ENCODE measurements at places on chromosomes 7 and 10. TPM values are rescaled to one million over a fixed set of nuclear protein-coding genes. Genes with fewer than 3 reads are reported as not detected.

Gene LEP
- 0.22 TPM for total RNA-seq

Gene SFTPA1
- not detected for total RNA-seq

Gene PON1
- not detected for total RNA-seq

GRCh38 chr10:25934621-25935139, 651 bp downstream of the MYO3A start:
- H3K27me3 ChIP-seq: peaks cover 11% of the 10 kb centered on the region
- DNase-seq: no peak
- no peaks in the 10 kb centered on the region for H3K36me3 ChIP-seq
- H3K4me1 ChIP-seq: peaks cover 16% of the 10 kb centered on the region
- no peak overlapping the region for H3K27ac ChIP-seq
- H3K4me3 ChIP-seq: peak overlapping the region; percentile 17

DNA sequence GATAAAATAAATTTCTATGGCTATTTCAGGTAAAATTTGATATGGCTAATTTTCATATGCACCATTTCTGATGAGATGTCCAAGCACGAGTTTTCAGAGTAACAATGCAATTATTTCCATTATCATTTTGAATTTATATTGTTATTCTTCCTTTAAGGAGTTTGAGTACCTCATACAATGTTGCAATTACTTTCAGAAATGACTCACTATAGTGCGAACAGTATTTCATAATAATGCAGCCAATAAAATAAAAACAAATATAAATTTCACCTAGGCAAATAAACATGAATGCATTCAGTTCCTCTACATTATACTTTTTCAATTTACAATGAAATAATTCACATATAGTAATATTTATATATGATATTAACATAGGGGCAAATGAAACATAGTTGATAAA, 78.8 kb upstream of the LRRN3 start:
- no peaks in the 10 kb centered on the region for H3K36me3 ChIP-seq

Gene SPOCK2
- total RNA-seq: 19.8 TPM

DNA sequence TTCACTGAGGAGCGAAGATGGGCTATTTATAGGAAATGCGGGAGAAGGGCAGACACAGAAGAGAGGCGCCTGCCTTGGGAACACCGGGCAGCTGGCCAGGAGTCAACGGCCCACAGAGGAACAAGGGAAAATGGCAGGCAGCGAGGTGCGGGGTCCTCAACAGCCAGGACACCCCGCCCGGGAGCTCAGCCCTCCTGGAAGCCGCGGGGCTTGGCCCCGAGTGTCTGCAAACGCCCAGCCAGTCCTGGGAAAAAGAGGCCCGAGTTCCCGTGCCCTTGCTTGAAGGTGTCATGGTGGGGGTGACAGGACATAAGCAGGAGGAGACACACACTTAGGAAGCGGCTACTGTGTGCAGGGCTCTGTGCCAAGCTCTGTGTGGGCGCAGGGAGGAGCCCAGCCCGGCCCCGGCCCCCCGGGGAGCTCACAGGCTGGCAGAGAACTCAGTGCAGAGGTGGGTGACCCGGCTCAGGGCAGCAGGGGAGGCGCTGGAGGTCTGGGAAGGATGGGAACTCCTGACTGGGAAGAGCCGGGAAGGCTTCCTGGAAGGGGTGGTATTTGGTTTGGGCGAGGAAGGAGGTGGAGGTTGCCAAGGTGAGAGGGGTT, 79.9 kb downstream of the ELFN1 start:
- H3K27me3 ChIP-seq: no peaks in the 10 kb centered on the region
- peaks cover 2% of the 10 kb centered on the region for H3K36me3 ChIP-seq
- no peak overlapping the region for H3K4me3 ChIP-seq

Gene PDE6C
- total RNA-seq: not detected

- H3K27ac ChIP-seq: no peak overlapping the region
- H3K4me3 ChIP-seq: no peak overlapping the region
- H3K4me1 ChIP-seq: no peaks in the 10 kb centered on the region
- H3K36me3 ChIP-seq: no peaks in the 10 kb centered on the region
These were observed 85.4 kb upstream of the CHCHD3 start for GRCh38 chr7:133167300-133167699.

GRCh38 chr7:55501611-55502010, 70.7 kb downstream of the VOPP1 start:
- no peaks in the 10 kb centered on the region for H3K36me3 ChIP-seq
- no peak for DNase-seq

Gene NPSR1
- total RNA-seq: not detected

Gene POMZP3
- 2.2 TPM for total RNA-seq

DNA sequence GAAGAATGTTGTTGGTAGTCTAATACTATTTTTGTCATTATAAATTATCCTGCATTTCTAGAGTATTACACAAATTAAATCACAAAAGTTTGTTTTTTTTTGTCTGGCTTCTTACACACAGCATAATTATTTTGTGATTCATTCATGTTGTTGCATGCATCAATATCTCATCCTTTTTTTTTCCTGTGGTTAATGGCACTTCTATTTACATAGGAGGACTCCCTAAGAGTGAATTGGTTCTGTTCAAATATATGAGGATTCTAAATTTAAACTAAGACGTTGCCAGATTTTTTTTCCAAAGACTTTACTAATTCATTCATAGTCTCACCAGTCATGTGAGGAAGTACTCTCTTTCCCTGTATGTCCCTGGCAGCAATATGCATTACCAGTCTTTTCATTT, 303.3 kb downstream of the GPR37 start:
- no peaks in the 10 kb centered on the region for H3K4me1 ChIP-seq
- H3K27ac ChIP-seq: no peak overlapping the region
- H3K36me3 ChIP-seq: no peaks in the 10 kb centered on the region
- H3K27me3 ChIP-seq: no peaks in the 10 kb centered on the region
- H3K4me3 ChIP-seq: no peak overlapping the region

Gene CDNF
- 3.3 TPM for total RNA-seq

DNA sequence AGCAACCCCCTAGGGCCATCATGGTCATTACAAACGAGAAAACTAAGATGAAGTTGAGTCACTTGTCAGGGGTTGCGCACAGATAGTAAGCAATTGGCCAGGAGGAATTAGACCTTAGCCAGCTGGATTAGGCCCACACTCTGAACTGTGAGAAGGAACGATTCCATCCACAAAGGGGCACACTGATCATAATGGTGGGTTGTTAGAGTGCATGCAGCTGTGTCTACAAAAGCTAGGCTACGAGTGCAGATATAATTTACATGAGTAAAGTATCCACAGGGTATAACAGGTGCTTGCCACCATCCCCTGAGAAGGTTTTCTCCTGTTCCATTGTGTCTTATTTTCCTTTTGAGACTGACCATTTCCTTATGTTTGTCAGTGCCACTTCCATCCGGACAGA, 16.6 kb upstream of the FAM170B start:
- no peaks in the 10 kb centered on the region for H3K27me3 ChIP-seq
- H3K27ac ChIP-seq: no peak overlapping the region
- H3K4me3 ChIP-seq: no peak overlapping the region
- no peaks in the 10 kb centered on the region for H3K36me3 ChIP-seq
- no peaks in the 10 kb centered on the region for H3K4me1 ChIP-seq

DNA sequence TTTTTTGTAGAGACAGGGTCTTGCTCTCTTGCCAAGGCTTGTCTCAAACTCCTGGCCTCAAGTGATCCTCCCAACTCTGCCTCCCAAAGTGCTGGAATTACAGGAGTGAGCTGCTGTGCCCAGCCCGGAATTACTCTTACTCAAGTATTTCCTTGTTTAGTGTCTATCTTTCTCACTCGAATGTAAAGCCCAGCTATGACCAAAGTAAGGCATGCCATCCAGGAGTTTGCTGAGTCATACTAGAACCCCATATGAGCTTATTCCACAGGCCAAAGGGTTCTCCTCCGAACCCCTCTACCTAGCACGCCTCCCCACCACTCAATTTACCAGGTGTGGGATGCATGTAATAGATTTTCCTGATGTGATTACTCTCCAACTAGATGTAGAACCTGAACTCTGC, 166.6 kb upstream of the AUTS2 start:
- no peak for DNase-seq
- H3K27me3 ChIP-seq: no peaks in the 10 kb centered on the region
- H3K36me3 ChIP-seq: no peaks in the 10 kb centered on the region
- no peaks in the 10 kb centered on the region for H3K4me1 ChIP-seq

DNA sequence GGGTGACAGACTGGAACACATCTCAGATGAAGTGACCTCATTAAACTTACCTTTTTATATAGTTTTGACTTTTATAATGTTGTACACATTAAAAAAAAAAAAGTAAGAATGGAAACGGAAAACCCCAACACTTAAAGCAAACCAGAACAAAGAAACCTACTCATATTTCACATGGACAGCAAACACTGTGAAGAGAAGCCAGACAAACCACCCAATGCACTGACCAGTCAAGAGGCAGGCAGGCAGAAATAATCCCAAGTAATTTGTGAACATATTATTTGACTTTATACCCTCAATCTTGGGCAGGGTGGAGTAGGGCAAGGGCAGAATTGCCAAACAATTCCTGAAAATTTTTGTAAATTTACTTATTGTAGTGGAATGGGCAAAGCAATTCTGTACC, 39.8 kb downstream of the WAPL start:
- no peak for DNase-seq
- no peaks in the 10 kb centered on the region for H3K4me1 ChIP-seq

DNA sequence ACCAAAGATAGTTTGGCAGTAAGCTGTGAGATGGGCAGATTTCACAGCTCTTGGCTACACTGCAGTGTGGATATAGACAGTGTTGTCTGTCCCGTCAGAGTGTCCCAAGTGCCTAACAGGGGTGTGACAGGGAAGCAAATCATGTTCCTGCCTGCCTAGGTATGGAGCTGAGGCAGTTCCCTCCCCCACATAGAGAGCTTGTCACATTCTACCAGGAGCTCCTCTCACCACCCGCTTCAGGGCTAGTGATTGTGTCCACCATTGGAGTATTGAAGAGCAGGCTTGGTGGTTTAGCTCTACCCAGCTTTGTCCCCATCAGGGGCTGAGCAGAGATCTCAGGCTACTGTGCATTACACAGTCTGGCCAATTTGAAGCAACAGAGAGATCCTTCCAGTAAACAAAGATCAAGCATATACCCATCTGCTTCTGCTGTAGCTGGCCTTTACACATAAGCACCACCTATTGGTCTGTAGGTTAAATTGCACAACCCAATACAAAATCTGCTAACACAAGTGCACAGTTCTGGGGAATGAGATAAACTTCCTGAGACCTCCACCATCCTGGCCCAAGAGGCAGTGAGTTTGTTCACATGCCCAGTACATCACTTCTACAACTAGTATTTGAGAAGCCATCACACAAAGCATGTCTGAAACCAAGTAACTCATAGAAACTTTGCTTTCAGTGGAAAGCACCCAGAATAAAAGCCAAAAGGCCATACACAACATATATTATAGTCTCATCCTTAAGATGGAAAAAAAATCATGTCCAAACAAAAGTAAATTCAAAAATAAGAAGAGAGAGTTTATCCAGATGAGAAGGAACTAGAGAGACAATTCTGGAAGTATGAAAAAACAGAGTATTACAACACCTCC, 67.3 kb downstream of the GLCCI1 start:
- no peaks in the 10 kb centered on the region for H3K36me3 ChIP-seq
- H3K4me3 ChIP-seq: no peak overlapping the region
- DNase-seq: no peak
- no peak overlapping the region for H3K27ac ChIP-seq

GRCh38 chr10:7029672-7030071, 381.2 kb downstream of the SFMBT2 start:
- no peaks in the 10 kb centered on the region for H3K27me3 ChIP-seq
- DNase-seq: no peak
- no peaks in the 10 kb centered on the region for H3K4me1 ChIP-seq

- no peaks in the 10 kb centered on the region for H3K27me3 ChIP-seq
- no peaks in the 10 kb centered on the region for H3K4me1 ChIP-seq
- no peak overlapping the region for H3K27ac ChIP-seq
- H3K4me3 ChIP-seq: no peak overlapping the region
These were observed 38.7 kb downstream of the PHTF2 start for GRCh38 chr7:77837275-77837674.

Gene FBXO24
- 0.20 TPM for total RNA-seq

GRCh38 chr7:96707901-96708774, 1.5 kb downstream of the SEM1 start:
- peaks cover 29% of the 10 kb centered on the region for H3K4me1 ChIP-seq
- no peak overlapping the region for H3K27ac ChIP-seq
- no peaks in the 10 kb centered on the region for H3K27me3 ChIP-seq
- H3K36me3 ChIP-seq: no peaks in the 10 kb centered on the region

Gene POU6F2
- total RNA-seq: 0.85 TPM

DNA sequence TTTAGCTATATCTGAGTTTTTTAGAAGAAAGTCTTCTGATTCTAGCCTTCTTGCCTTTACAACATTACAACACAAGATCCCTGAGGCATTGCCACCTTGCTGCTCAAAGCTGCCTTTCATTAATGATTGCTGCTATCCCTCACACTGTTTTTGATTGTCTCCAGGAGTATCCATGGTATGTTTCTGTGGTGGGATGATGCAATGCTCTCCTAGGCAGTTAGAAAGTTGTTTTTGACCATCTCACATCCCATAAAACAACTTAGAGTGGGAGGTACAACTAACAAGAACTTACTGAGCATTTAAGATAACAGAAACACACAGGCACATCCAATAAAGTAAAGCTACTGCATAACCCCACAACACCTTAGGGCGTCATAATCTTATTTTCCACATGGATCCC, 1156.0 kb upstream of the LRRTM3 start:
- H3K27me3 ChIP-seq: no peaks in the 10 kb centered on the region
- H3K4me1 ChIP-seq: no peaks in the 10 kb centered on the region
- H3K27ac ChIP-seq: no peak overlapping the region

- H3K4me3 ChIP-seq: no peak overlapping the region
- H3K36me3 ChIP-seq: no peaks in the 10 kb centered on the region
- H3K27ac ChIP-seq: no peak overlapping the region
- H3K4me1 ChIP-seq: no peaks in the 10 kb centered on the region
These were observed 81.0 kb downstream of the KIAA1549 start for GRCh38 chr7:138900035-138900828.

DNA sequence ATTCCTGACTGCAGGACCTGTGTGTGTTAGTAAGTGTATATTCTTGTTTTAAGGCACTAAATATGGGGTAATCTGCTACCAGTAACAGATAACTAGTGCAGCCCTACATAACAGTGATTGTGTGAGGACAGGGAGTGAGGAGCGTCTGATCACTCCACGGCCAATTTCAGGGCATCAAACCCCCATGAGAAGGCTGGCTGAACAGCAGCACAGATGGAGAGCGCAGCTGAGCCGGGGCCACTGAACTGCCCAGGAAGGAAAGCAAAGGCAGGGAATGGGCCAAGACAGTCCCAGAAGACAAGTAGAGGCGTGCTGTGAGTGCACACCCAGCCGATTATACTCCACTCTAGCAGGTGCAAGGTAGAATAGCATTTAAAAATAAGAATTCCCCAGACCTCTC, 157.1 kb upstream of the CHST15 start:
- no peaks in the 10 kb centered on the region for H3K36me3 ChIP-seq
- no peak for DNase-seq
- H3K4me1 ChIP-seq: peaks cover 9% of the 10 kb centered on the region
- no peaks in the 10 kb centered on the region for H3K27me3 ChIP-seq

Gene TMEM236
- total RNA-seq: 0.90 TPM

Gene TMEM130
- total RNA-seq: 1.1 TPM

- H3K36me3 ChIP-seq: no peaks in the 10 kb centered on the region
- no peak for DNase-seq
- H3K27me3 ChIP-seq: peaks cover 8% of the 10 kb centered on the region
- H3K27ac ChIP-seq: no peak overlapping the region
- H3K4me1 ChIP-seq: no peaks in the 10 kb centered on the region
These were observed 2.4 kb upstream of the ADARB2 start for GRCh38 chr10:1739751-1740150.
